HS-5 (cell line): ENCODE measurements at places on chromosomes 1 and 21.

GRCh38 chr1:20483098-20483832, 2.7 kb downstream of the CAMK2N1 start:
- no peak for DNase-seq

- DNase-seq = no peak
Measured at GRCh38 chr1:226337276-226337875, 28.4 kb upstream of the LIN9 start.

DNA sequence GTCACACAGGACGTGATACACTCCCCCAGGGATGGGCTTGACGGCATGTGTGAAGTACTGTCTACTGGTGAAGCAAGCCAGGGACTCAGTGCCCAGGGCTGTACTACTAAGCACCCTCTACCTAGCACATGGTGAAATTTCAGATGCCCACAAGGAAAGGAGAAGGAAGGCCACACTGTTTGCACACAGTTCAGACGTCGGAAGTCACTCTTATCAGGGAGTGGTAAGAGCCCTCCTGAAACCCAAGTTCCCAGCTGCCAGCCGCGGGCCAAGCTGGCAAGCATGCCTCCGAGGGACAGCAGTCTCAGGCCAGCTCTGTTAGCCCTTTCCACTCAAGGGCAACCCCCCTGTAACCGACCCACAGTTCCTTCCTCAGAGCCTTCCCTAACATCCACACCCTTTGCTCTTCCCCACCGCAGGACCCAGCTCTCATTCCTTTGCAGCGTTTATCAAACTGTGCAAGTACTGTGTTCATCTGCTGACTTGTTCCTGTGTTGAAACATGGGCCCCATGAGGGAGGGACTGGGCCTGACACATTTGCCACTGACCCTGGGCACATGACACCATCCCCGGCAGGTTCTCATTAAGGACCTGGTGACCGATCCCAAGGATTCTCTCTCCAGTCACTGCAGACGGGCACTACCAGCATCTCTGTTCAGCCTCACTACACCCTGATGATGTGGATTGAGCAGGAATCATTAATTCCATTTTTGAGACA, 58.5 kb downstream of the SLC66A1 start:
- DNase-seq = no peak

DNA sequence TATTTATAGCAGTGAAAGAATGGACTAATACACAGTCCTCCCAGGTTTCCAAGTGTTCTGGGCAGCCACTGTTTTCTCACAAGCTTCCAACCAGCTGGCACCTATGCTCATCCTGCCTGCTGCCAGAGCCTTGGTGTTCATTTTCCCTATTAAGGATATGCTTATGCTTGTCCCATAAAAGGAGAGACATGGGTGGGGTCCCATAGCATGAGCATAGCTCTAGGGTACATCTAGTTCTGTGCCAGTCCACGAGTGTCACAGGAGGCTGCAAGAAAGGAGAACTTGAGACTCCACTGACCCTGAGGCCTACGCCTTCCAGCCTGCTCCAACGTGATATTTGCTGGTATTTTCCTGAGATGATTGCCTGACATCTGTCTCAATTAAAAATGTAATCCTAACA, 192.4 kb upstream of the PTGFR start:
- no peak for DNase-seq

DNA sequence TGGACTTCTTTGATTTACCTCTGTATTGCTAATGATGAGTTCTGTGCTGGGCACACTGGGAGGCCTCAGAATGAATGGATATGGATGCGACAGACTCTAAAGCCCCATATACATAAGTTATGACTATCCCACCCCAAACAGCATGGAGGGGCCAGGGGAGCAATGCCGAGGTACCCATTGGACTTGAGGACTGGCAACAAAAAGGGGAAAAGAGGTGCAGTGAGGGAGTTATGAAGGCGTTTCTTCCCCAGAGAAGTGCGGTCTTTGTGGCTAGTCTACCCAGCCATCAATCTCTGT, 15.2 kb upstream of the CDCA8 start:
- no peak for DNase-seq

- DNase-seq = no peak
Measured at GRCh38 chr1:15803380-15803779, 4.1 kb downstream of the UQCRHL start.

- no peak for DNase-seq
Measured at GRCh38 chr1:50471967-50472366, 48.7 kb upstream of the DMRTA2 start.

DNA sequence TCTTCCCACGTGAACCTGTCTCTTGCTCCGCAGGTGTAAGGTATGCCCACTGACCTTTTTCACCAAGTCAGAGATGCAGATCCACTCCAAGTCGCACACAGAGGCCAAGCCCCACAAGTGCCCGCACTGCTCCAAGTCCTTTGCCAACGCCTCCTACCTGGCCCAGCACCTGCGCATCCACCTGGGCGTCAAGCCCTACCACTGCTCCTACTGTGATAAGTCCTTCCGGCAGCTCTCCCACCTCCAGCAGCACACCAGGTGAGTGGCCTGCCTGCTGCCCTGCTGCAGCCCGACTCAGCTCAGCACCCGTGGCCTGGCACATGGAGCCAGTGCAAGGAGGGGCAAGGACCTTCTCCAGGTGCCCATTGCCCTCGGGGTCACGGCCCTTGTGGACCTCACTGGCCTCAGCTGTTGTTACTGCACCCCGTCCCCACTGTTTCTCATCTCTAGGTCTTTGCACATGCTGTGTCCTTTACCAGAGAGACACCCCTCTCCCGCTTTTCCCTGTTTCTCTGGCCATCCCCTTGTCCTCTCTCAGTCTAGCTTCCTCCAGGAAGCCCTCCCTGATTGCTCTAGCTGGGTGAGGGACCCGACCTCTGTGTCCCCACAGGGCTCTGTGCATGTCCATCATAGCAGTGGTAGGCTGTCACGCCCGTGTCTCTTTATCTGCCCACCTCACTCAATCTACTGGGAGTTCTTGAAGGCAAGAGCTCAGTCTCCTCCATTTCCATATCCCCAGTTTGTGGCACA, 25.4 kb downstream of the ZNF362 start:
- no peak for DNase-seq

GRCh38 chr1:186155594-186155993, 219.5 kb downstream of the TPR start:
- DNase-seq = peak; percentile 48

GRCh38 chr1:6891781-6892579, 106.7 kb downstream of the CAMTA1 start:
- no peak for DNase-seq
